ENCODE measurements at places on chromosomes 6 and 20.
A peak's percentile ranks its signal among the peaks of the same experiment; 100 is the strongest.

- no peak for DNase-seq
These were observed 221.3 kb downstream of the ERMARD start for GRCh38 chr6:169972736-169973135.

DNA sequence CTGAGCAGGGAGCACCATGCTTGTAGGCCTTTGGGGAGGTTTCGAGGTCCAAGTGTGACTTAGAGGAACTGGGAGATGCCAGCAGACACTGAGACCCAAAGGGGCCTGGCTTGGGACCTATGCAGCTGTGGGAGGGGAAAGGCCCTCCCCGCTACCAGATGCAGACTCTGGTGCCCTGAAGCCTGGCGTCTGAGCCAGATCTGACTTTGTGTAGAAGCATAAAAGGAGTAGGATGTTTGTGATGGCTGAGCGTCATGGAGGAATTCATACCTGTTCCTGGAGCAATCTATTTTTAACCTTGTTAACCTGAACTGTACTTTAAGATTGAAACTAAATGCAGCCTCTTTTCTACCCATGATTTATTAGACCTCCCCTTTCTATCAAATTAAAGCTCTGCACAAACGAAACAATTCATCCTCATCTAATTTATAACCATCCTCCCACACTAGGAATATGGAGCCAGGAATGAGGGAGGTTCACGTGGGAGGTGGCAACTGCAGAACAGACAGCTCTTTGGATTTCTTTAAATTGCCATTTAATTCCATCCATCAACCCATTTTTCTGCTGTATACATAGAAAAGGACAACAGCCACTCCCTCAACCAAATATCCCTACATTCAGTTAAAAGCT lies 172.6 kb upstream of the AGPAT4 start:
- DNase-seq: no peak

DNA sequence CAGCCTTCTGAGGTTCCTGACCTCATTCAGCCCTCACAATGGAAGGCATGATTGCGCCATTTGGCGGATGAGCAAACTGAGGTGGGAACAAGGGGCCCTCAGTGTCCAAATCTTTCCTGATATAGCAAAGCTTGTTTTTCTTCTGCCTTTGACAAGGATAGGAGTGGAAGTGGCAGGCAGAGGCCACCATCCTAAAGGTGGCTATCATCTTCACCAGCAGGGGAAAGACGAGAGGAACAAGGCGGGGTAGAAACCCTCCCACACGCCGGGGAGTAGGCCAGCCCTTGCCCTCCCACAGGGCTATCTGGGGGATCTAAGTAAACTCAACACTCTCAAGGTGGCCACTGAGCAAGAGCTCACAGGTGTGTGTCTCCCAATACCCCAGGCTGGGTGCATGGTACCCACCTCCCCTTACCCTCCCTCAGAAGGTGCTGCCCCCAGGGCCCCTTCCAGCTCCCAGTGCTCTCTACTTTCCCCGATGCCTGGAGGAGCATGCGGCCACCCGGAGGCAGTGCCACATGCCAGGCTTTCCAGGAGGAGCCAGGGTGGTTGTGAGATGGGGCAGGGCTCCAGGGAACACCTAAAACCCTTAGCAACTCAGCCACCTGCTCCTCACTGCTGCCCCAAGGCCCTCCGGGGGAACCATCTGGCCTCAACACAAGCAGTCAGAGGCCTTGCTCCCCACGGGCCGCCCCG lies 11.2 kb downstream of the SPDEF start:
- DNase-seq: no peak

GRCh38 chr6:147852772-147853171 lies 344.3 kb downstream of the SAMD5 start:
- DNase-seq: peak; percentile 11

- DNase-seq: no peak
These were observed 3.3 kb downstream of the ENTPD6 start for GRCh38 chr20:25198663-25199383.

DNA sequence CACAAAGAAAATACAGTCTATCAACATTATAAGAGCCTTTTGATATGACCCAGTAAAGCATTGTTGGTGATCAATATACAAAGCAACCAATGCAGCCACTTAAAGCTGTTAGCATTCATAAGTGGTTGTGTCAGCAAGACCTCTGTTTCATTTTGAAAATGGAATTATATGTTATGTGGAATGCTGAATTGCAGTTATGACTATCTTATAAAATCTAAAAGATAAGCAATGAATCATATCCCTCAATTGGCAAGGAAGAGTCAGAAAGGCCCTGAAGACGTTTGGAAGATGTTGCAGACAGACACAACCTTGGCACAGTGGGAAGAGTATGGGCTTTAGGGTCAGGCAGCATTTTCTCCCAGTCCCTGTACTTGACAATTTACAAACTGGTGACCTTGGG lies 93.8 kb upstream of the RNF217 start:
- DNase-seq: no peak

All from foreskin keratinocyte (primary cell).